ENCODE measurements at places on chromosomes 7 and 10.
A peak's percentile ranks its signal among the peaks of the same experiment; 100 is the strongest.

- DNase-seq = no peak
Measured at GRCh38 chr10:91838199-91838598, 40.0 kb downstream of the TNKS2 start.

DNA sequence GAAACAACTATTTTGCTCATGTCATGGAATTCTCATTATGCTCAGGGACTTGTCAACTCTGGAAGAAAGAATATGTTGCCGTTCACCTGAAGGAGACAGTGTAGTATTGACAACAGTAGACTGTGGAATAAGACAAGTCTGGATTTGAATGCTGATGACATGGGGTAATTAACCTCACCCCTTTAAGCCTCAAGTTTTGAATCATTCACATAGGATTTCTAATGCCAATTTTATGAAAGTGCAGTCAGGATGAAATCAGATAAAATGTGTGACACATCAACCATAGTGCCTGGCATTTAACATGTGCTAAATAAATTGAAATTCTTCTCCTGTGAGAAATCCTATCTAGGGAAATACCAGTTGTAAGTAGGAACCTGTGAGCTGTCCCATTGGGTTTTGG is 305.8 kb downstream of the KIF20B start:
- no peak for DNase-seq

DNA sequence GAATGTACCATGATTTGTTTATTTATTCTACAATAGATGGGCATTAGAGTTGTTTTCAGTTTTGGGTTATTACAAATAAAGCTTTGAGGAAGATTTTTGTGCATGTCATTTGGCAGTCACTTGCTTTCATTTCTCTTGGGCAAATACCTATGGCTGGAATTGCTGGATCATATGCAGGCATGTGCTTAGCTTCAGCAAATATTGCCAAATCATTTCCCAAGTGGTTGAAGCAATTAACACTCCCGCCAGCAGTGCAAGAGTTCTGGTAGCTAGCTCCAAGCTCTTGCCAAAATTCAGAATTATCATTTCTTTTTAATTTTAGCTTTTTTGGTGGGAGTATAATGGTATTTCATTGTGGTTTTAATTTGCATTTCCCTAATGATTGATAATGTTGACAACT is 32.9 kb upstream of the PCBD1 start:
- DNase-seq = no peak

- DNase-seq = no peak
Measured at GRCh38 chr7:157495594-157495993, 158.8 kb downstream of the DNAJB6 start.

- DNase-seq = no peak
Measured at GRCh38 chr10:33524041-33524440, 189.6 kb upstream of the NRP1 start.

DNA sequence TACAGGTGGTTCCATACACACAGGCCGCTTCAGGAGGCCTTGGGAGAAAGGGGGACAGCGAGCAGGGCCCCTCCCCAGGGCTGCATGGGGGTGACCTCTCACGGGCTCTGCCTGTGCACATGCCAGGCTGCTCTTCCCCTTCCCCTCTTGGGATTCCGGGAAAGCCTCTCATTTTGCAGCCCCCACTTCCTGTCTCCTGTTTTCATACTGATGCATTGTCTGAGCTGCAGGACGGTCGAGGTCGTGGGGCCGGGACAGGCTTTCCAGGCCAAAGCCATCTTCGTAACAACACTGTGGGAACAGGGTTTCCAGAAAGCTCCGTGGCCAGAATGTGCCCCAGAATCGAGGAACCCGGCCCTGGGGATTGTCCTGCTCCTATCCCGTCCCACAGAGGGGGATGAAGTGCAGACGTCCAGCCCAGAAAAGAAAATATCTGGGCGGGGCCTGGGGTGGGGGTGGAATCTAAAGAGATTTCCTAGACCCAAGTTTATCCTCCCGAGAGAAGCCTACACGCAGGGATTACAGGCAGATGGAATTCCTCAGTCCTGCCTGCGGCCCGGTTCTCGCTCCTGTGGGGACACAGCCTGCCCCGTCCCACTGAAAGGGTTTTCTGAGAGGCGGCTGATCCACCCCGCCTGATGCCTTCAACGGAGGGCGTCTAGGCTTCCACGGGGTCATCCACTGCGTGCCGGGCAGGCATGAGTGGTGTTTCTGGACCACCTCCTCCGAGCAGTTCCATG is 29.5 kb upstream of the DNAAF5 start:
- DNase-seq = no peak

GRCh38 chr10:29670761-29671160 is 36.0 kb upstream of the SVIL start:
- no peak for DNase-seq

DNA sequence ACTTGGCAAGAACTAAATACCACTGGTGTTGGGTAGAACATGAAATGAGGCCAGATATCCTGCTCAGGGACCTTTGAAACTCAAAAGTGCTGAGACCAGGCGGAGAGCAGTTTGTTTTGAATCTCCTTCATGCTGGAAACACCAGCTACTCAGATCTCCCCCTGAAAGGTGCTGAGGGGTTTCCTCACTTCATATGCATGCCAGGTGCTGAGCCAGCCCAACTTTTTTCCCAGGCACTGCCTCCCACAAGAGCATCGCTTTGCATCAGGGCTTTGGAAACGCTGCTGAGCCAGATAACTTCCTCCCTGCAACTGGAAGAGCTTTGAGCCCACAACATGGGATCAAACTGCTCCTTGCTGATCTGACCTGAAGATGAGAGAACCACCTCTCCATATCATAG is 13.7 kb downstream of the NPTX2 start:
- no peak for DNase-seq

GRCh38 chr7:95608359-95609173 is 12.2 kb upstream of the PDK4 start:
- DNase-seq = peak; percentile 21

- DNase-seq = no peak
Measured at GRCh38 chr7:41752615-41753014, 49.7 kb upstream of the INHBA start.

DNA sequence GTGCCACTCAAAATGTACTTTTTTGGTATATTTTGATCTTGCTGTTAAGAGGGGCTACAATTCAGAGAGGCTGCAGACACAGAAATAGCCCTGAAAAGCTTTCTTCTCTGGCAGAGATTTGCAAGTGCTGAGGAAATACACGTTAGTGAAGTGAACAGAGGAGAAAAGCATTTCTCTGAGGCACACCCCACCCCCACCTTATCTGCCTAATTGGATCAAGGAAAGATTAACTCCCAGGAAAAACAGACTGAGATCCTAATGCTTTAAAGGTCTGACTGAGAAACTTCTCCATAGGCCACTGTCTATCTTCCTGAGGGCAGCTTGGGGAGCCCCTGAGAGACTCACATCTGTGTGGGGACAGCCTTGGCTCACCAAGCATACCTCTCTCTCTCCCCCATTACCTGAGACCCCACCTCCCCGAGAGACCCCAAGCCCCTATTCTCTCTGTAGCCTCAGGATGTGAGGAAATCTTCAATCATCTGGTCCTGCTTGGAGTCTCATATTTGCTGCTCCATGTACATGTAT is 14.8 kb upstream of the AKR1C3 start:
- no peak for DNase-seq

DNA sequence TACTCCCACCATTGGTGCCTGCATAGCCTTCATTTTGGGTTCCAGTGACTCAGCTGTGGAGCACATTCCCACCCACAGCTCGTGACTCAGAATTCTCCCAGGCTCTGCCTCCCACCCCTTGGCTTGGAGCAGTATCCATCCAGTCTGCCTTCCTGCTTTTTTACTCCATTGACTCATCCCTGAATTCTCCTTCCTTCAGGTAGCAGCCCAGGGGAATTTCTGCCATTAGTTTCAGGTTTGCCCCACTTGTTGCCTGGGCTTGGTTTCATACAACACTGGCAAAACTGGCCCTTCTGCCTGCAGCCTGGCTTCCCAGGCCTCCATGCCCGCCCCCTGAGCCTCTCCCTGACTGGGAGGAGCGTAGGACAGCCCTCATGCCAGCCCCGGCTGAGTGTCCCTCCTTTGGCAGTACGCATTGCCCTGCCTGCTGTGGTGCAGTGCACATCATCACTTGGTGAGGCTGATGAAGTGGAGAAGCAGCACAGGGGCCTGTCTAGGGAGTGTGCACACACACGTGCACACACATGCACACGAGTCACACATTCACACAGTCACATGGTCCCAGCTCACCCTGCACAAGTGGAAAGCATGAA is 55.0 kb downstream of the SNX10 start:
- no peak for DNase-seq

DNA sequence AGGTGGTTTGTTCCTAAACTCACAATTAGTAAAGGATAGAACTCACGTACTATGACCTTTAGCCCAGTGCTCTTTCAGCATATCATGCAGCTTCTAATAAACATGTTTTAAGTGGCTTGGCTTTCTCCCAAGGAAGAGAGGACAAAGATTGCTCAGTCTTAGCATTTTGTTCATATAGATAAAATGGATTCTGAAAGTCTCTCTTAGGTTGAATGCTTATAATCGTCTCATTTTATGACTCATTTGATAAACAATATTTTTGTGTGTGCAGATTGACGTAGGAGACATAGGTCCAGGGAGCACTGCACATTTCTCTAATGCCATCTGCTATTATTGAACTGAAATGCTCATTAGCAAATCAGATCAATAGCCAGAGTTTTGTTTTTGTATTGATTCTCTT is 44.8 kb downstream of the GNAT3 start:
- no peak for DNase-seq

DNA sequence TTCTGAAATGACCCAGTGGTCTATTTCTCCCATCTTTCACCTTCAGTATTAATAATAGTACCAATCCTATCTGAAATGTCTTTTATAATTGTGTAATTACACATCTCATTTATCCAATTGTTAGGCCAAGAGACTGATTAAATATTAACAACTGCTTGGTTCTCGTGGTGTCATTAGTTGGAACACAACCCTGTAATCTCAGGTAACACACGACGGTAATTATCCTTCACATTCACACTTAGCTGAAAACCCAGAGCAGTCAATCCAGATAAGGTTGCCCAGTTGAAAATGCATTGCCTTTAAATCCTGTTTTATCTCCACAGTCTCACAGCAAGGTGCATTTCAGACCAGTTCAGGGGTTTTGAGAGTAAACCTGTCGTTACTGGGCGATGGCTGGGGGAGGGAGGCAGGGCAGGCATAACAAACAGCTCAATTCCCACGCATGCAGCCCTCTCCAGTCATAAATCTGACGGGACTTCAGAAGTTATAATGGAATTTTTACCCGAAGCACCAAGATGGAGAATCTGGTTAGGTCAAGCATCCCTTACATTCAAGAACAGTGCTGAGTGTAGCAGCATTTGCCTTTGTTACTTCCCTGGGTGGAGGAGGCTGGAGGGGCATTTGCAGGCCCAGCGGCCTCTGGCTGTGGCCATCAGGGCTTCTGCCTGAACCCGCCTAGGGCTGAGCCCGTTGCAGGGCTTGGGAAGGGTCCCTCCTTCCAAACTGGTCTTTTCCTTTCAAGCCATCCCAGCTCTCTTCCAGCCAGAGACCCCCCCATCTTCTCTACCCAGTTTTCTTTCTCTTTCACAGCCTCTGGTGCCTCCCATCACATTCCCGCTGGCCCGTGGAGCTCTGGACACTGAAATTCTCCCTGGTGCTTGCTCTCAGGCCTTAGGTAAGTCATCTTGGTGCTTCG is 201.0 kb upstream of the LYZL2 start:
- no peak for DNase-seq

DNA sequence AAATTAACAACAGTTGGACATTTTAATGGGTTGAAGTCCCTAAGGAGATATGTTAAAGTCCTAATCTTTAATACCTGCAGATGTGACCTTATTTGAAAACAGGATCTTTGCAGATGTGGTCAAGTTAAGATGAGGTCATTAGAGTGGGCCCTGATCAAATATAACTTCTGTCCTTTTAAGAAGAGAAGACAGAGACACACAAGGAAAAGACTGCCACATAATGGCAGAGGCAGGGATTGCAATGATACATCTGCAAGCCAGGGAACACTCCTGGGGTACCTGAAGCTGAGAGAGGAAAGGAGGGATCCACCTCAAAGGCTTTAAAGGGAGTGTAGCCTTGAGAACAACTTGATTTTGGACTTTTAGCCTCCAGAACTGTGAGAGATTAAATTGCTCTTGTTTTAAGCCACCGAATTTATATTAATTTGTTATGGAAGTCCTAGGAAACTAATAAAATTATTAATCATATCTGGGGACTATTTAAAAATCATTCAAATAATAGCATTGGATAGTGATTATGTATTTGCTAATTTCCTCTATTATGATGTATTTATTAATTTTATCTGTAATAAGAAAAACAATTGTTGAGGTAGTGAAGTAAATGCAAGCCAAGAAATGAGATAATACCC is 700.0 kb upstream of the PCDH15 start:
- DNase-seq = no peak

DNA sequence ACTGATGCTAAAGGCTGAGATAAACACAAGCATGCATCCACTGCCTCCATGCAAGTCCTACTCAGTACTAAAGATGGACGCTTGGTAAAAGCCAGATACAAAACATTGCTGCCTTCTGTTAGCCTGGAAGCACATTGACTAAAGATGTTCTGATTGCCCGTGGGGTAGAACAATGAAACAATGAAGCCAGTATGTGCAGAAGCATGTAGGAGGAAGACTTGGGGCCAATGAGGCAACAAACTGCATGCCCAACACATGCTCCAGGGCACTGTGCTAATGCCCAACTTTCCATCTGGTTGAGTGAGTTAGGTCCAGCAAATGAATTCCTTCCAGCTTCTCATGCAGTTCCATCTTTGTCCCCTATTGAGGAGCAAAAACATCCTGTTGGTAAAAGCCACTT is 1245.5 kb downstream of the GATA3 start:
- DNase-seq = no peak

DNA sequence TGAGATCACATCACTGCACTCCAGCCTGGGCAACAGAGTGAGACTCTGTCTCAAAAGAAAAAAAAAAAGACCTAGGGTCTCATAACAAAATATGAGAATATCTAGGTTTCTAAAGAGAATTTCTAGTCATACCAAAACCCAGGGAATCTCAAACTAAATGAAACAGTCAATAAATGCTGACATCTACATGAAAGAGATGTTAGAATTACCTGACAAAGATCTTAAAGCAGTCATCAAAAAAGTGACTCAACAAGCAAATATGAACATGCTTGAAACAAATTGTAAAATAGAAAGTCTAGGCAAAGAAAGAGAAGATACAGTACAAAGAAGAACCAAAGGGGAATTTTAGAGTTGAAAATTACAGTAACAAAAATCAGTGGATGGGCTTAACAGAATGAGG is 26.9 kb upstream of the RET start:
- no peak for DNase-seq

DNA sequence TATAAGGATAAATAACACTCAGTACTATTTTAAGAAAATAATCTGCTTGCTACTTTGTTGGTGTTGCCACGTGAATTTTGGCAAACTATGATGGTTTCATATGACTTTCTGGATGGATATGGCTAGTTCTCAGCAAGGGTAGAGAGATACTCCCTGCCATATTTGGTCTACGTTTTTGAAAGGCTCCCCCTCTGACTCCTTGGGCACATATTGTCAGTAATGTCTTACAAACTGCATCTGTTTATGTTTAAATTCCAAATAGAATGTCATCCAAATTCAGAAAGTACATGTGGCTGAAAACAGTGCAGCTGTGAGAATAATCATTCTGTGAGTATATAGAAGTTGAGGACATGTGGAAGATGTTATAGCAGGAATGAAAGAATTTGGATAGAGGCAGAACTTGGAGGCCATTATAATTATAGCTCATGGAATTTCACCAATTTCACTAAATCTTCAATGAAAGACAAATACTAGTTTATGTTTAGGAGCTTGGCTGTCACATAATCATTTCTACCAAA is 107.8 kb downstream of the SRI start:
- no peak for DNase-seq
